ENCODE measurements at places on chromosomes 13 and 19.

DNA sequence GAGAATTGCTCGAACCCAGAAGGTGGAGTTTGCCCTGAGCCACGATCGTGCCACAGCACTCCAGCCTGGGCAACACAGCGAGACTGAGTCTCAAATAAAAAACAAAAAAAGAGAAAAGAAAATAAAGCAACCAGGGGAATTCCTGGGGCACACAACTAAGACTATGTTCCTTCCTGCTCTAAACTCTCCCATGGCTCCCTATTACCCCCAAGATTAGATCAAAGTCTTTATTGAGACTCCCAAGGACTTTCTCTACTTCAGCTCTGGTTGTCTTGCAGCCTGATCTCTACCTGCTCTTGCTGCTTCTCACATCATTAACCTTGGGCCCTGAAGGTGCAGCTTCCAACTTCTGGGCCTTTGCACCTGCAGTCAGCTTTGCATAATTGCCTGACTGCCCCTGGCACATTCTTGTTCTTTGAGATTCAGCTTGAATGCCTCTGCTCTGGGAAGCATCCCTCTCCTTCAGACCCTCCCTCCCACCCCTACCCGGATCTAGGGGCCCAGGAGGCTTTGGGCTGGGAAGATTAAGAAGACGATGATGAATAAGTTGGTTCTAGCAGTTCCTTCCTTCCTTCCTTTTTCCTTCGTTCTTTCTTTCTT lies 16.8 kb upstream of the CERS4 start:
- DNase-seq = no peak

GRCh38 chr13:106393776-106394175 lies 141.7 kb downstream of the EFNB2 start:
- DNase-seq = no peak

DNA sequence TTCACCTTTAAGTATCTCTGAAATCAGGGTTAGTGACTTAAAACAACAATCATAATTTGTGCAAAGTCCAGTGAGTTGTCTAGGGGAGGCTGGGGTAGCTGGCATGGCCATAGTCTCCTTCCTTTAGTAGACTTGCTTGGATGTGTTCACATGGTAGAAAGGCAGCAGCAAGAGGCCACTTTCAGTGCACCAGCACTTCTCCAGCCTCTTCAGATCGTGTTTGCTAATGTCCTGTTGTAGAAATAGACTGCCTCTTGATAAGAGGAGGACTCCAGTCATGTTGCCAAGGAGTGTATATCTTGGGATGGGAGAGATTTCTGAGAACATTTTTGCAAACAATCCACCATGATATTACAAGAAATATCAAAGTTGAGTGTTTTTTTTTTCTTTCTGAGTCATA lies 22.9 kb downstream of the WDFY2 start:
- DNase-seq = no peak

- no peak for DNase-seq
Observed at GRCh38 chr19:50510121-50510670, 795 bp downstream of the JOSD2 start.

GRCh38 chr13:63954683-63955082 lies 2539.0 kb upstream of the PCDH20 start:
- DNase-seq = no peak

DNA sequence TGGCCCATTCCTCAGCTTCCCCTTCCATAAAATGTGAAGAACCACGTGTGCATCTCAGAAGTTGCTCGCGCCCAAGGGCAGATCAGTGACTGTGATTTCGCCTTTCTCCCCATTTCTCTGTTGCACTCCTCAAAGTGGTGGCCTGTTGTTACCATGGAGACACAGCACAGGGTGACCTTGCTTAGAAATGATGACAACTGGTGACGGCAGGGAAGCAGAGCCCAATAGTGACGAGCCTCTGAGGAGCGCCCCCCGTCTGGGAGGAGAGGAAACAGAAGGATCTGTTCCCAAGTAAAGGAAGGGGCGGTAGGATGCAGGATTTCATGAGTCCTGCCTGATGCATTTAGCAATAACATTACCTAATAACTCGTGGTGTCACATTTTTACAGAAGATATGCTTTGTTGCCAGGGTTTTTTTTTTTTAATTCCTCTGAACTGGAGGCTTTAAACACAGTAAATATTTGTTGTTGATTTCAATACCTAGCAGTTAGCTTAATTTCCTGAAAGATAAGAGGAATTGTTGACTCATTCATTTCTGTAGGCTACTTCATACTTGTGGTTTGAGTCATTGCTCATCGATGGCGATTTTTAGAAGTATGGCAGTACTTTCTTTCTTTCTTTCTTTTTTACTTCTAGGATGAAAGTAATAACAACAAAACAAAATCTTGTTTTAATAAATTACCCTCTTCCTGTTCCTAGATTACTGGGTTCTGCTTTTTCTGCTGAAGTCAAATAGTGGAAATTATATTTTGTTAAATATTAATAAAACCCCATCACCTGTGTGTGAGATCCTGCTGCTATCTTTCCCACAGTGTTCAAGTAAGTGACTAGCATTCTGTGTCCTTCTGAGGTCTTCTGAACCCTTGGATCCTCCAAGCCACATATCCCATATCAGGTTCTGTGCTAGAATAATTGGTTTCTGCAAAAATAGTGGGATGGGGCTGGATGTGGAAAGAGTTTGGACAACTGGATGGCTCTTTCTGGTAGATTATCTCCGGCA lies 36.0 kb downstream of the MBNL2 start:
- no peak for DNase-seq

DNA sequence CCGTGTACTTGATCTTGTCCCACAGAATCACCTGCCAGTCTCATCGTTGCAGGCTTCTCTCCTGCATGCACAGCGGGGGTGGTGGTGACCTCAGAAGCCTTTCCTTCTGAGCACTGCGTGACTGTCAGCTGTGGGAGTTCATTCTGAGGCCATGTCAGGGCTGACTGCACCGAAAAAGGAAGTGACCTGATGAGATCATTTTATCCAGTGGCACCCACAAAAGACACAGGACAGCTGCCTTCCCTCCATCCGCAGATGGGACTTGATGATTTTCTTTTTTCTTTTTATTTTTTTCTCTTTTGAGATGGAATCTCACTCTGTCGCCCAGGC lies 89.7 kb downstream of the RAB20 start:
- no peak for DNase-seq

DNA sequence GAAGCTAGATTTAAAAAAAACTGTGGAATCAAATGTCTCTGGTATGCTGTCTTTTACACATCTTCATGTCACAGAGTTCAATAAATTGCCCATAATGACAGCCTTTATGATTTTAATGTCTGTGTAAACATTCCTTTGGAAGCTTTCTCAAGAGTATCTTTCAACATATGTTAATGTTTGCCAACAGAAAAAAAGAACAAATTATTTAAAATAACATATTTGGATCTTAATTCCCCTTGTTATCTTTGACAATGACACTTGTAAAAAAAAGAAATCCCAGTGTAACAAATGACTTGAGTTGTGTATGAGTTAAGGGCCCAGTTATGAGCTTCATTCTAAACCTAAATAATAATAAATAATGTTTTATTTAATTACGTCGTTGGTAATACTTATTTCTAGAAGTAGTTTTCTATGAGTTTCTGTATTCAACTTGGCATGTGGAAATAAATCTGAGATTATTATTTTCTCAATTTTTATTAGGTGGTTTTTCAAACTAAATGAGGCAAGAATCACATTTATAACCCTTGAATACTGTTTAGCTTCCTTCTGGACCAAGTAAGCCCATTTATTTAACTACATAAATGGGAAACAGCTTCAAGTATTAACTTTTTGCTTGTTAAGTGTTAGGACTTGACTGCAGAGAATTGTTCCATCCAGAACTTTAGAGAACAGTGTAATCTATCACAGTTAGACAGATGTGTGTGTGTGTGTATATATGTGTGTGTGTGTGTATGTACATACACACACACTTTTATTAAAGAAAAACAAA lies 182.1 kb downstream of the POSTN start:
- DNase-seq = no peak

DNA sequence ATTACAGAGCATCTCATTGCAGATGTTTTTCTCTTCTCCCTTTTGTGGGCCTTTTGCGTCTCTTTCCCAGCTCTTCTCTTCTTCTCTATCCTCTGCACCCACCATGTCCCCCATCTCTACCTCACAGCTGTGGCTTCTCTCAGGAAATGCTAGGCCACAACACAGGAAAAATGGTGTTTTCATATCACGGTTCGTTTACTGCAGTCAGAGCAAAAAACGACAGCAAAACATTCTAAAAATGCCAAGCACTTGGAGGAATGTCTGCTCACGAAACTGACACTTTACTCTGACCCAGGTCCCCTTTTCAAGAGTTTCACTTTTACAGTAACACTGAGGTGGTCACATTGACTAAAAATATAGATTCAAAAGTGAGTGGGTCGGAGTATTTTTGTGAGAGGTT lies 152.2 kb downstream of the DCT start:
- no peak for DNase-seq

DNA sequence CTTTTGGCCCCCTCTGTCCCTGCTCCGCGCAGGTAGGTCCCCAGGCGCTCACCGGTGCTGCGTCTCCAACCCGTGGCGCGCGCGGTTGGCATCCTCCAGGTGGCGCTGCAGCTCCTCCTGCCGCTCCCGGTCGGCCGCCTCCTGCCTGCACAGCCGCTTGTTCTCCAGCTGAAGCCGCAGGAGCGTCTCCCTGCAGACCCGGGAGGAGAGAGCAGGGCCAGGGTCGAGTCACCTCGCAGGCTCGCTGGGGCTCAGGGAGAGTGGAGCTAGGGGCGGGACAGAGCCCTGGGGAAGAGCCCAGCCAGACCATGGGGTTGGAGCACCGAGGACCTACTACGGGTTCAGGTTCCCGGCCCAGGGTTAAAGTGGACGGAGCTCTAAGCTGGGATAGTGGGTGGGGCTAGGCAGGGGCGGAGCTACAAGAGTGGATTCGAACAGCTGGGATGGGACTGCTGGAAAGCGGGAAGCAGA lies 9.3 kb downstream of the HOOK2 start:
- no peak for DNase-seq
